Right atrium auricular region (tissue), 2 donors: ENCODE measurements at places on chromosomes 5 and 9.

DNA sequence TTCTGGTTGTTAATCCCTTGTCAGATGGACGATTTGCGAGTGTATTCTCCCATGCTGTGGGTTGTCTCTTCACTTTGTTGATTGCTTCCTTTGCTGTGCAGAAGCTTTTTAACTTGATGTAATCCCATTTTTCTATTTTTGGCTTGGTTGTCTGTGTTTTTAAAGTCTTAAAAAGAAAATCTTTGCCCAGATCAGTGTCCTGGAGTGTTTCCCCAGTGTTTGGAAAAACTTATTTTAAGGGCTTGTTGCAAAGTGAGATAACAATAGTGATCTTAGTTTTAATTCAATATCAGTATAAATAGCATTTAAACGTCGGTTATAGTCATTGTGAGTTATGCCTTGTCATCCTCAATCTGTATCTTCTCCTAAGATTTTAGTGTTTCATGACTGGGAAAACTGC, 329.5 kb downstream of the CCDC171 start:
- no peak overlapping the region for H3K4me3 ChIP-seq
- no peaks in the 10 kb centered on the region for H3K36me3 ChIP-seq
- no peak for DNase-seq
- no peaks in the 10 kb centered on the region for H3K27me3 ChIP-seq
- no peaks in the 10 kb centered on the region for H3K4me1 ChIP-seq

- H3K4me3 ChIP-seq, result no peak overlapping the region
- H3K27ac ChIP-seq, result no peak overlapping the region
- H3K27me3 ChIP-seq, result no peaks in the 10 kb centered on the region
- no peaks in the 10 kb centered on the region for H3K4me1 ChIP-seq
- no peak for DNase-seq
These were observed 165.2 kb downstream of the MAPKAP1 start for GRCh38 chr9:125541840-125542243.

GRCh38 chr5:36180556-36181350, 28.8 kb downstream of the SKP2 start:
- no peak overlapping the region for H3K4me3 ChIP-seq
- H3K27me3 ChIP-seq, result no peaks in the 10 kb centered on the region
- no peaks in the 10 kb centered on the region for H3K4me1 ChIP-seq
- no peak for DNase-seq
- no peak overlapping the region for H3K27ac ChIP-seq

GRCh38 chr9:87663556-87663955, 62.4 kb upstream of the CTSL start:
- no peaks in the 10 kb centered on the region for H3K27me3 ChIP-seq
- H3K36me3 ChIP-seq, result no peaks in the 10 kb centered on the region
- H3K4me1 ChIP-seq, result no peaks in the 10 kb centered on the region

DNA sequence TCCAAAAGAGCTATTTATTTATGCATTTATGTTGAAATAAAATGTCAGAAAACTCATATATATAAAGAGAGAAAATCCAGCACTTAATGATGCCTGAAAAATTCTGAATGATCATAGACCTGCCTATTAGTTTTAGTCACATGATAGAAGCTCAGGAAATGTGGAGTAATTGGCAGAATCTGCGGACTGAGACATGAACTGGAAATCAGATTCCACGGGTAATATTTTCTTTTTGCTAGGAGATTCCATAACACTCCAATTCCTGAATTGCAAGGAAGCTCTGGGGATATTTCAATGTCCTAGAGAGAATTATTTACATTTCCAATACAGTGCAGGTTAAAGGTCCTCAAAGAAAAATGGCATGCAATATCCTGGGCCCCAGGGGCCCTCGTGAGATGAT, 778.8 kb downstream of the SEMA5A start:
- no peak overlapping the region for H3K27ac ChIP-seq
- H3K4me3 ChIP-seq, result no peak overlapping the region
- no peaks in the 10 kb centered on the region for H3K36me3 ChIP-seq

DNA sequence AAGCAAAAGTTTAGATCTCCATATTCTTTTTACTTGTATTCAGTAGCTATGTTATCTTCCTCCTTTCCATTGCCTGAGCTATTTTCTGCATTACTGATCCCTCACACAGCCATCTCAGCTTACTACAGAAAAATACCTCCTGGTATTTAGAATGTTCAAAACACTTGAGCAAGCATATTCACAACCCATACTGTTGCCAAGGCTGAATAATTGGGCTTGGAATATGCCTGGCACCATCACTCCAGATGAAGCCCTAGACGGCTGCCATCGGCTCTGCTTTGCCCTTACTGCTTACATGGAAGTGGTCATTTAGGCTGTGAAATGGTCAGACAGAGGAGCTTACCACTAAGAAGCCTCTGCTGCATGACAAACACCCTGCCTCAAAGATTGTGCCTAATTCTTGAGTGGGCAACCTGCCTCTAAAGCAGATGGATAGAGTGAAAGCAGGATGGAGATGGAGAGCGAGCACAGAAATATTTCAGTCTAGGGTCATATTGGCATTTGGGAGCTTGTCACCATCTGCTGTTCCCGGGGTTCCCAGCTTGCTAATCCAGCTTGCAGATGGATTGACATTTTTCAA, 92.5 kb upstream of the TAS2R1 start:
- no peak overlapping the region for H3K27ac ChIP-seq
- H3K4me1 ChIP-seq, result no peaks in the 10 kb centered on the region
- DNase-seq, result no peak

- H3K27ac ChIP-seq, result no peak overlapping the region
- no peak for DNase-seq
- no peaks in the 10 kb centered on the region for H3K27me3 ChIP-seq
- H3K4me1 ChIP-seq, result peaks cover 41% of the 10 kb centered on the region
These were observed 7.7 kb downstream of the FBXO38 start for GRCh38 chr5:148391422-148391821.

- DNase-seq, result no peak
- no peaks in the 10 kb centered on the region for H3K4me1 ChIP-seq
- no peaks in the 10 kb centered on the region for H3K36me3 ChIP-seq
- H3K27ac ChIP-seq, result no peak overlapping the region
These were observed 8.7 kb downstream of the LHX6 start for GRCh38 chr9:122219856-122220672.

- H3K27me3 ChIP-seq, result no peaks in the 10 kb centered on the region
- DNase-seq, result no peak
- no peak overlapping the region for H3K27ac ChIP-seq
- no peaks in the 10 kb centered on the region for H3K4me1 ChIP-seq
- H3K36me3 ChIP-seq, result no peaks in the 10 kb centered on the region
These were observed 175.6 kb downstream of the TMEM161B start for GRCh38 chr5:88092958-88093605.

DNA sequence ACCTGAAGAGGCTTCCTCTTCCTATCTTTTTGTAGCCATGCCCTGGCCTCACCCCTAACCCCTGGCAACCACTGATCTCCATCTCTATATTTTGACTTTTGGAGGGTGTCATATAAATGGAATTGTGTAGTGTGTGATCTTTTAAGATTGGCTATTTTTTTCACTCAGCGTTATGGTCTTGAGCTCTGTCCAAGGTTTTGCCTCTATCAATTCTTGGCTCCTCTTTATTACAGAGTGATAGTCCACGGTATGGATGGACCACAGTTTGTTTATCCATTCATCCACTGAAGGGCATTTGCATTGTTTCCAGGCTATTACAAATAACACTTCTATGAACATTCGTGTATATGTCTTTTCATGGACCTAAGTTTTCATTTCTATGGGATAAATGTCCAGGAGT, 209.8 kb upstream of the IER5L start:
- no peak overlapping the region for H3K4me3 ChIP-seq
- peaks cover under 1% of the 10 kb centered on the region for H3K4me1 ChIP-seq
- no peaks in the 10 kb centered on the region for H3K27me3 ChIP-seq
- H3K36me3 ChIP-seq, result no peaks in the 10 kb centered on the region
- no peak overlapping the region for H3K27ac ChIP-seq

GRCh38 chr5:107215611-107216010, 455.1 kb downstream of the EFNA5 start:
- H3K27ac ChIP-seq, result peak overlapping the region; percentile 71
- no peak overlapping the region for H3K4me3 ChIP-seq
- no peaks in the 10 kb centered on the region for H3K36me3 ChIP-seq
- H3K4me1 ChIP-seq, result peaks cover 5% of the 10 kb centered on the region
- H3K27me3 ChIP-seq, result no peaks in the 10 kb centered on the region

- DNase-seq, result no peak
- H3K4me1 ChIP-seq, result no peaks in the 10 kb centered on the region
- no peaks in the 10 kb centered on the region for H3K27me3 ChIP-seq
- H3K36me3 ChIP-seq, result no peaks in the 10 kb centered on the region
- no peak overlapping the region for H3K27ac ChIP-seq
These were observed 144.6 kb downstream of the CCDC171 start for GRCh38 chr9:15697446-15697851.

GRCh38 chr5:125377141-125377540, 630.7 kb upstream of the ZNF608 start:
- no peaks in the 10 kb centered on the region for H3K27me3 ChIP-seq
- H3K27ac ChIP-seq, result no peak overlapping the region
- DNase-seq, result no peak
- H3K4me3 ChIP-seq, result no peak overlapping the region
- H3K36me3 ChIP-seq, result no peaks in the 10 kb centered on the region

- DNase-seq, result no peak
- peaks cover 11% of the 10 kb centered on the region for H3K36me3 ChIP-seq
- H3K4me3 ChIP-seq, result no peak overlapping the region
- no peak overlapping the region for H3K27ac ChIP-seq
- peaks cover 76% of the 10 kb centered on the region for H3K4me1 ChIP-seq
These were observed 11.5 kb downstream of the GPBP1 start for GRCh38 chr5:57185313-57185712.

GRCh38 chr5:6638236-6638635, 5.0 kb downstream of the SRD5A1 start:
- H3K4me3 ChIP-seq, result no peak overlapping the region
- no peak overlapping the region for H3K27ac ChIP-seq
- H3K4me1 ChIP-seq, result no peaks in the 10 kb centered on the region
- no peak for DNase-seq
- H3K36me3 ChIP-seq, result no peaks in the 10 kb centered on the region

- H3K36me3 ChIP-seq, result no peaks in the 10 kb centered on the region
- H3K4me3 ChIP-seq, result no peak overlapping the region
- peaks cover 3% of the 10 kb centered on the region for H3K27me3 ChIP-seq
- H3K4me1 ChIP-seq, result no peaks in the 10 kb centered on the region
These were observed 51.6 kb downstream of the AHRR start for GRCh38 chr5:372996-373709.

- H3K36me3 ChIP-seq, result no peaks in the 10 kb centered on the region
- no peak overlapping the region for H3K4me3 ChIP-seq
- H3K27me3 ChIP-seq, result no peaks in the 10 kb centered on the region
- H3K4me1 ChIP-seq, result no peaks in the 10 kb centered on the region
These were observed 237.5 kb downstream of the TRIM32 start for GRCh38 chr9:116924462-116925110.

DNA sequence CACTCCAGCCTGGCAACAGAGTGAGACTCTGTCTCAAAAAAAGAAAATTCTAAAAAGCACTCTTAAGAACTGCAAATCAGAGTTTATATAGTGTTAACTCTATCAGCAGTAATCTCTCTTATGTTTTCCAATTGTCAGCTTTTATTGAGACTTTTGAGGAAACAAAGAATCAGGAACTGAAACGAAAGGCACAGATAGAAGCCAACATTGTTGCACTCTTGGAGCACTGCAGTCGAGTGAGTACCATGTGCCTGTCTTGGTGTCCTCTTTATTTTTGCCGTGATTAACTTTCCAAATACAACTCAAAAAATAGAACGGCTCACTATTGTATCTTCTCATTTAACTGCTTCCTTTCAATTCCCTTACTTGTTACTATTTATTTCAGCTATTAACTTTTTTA, 41.7 kb upstream of the LRRC19 start:
- no peak overlapping the region for H3K27ac ChIP-seq
- H3K36me3 ChIP-seq, result no peaks in the 10 kb centered on the region
- no peak overlapping the region for H3K4me3 ChIP-seq
- DNase-seq, result no peak
- H3K4me1 ChIP-seq, result no peaks in the 10 kb centered on the region

DNA sequence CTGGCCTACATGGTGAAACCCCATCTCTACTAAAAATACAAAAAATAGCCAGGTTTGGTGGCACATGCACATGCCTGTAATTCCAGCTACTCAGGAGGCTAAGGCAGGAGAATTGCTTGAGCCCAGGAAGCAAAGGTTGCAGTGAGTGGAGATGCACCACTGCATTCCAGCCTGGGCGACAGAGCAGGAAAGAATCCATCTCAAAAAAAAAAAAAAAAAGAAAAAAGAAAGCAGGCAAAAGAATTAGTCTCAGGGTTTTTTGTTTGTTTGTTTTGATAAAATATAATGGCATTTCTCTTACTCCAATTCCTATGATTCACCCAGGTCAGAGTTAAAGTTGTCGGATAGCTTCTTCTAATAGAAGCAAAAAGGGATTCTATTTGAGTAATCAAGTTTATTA, 67.0 kb upstream of the ATG10 start:
- no peaks in the 10 kb centered on the region for H3K27me3 ChIP-seq
- DNase-seq, result no peak
- no peak overlapping the region for H3K27ac ChIP-seq
- no peak overlapping the region for H3K4me3 ChIP-seq
- H3K36me3 ChIP-seq, result no peaks in the 10 kb centered on the region
- H3K4me1 ChIP-seq, result no peaks in the 10 kb centered on the region

DNA sequence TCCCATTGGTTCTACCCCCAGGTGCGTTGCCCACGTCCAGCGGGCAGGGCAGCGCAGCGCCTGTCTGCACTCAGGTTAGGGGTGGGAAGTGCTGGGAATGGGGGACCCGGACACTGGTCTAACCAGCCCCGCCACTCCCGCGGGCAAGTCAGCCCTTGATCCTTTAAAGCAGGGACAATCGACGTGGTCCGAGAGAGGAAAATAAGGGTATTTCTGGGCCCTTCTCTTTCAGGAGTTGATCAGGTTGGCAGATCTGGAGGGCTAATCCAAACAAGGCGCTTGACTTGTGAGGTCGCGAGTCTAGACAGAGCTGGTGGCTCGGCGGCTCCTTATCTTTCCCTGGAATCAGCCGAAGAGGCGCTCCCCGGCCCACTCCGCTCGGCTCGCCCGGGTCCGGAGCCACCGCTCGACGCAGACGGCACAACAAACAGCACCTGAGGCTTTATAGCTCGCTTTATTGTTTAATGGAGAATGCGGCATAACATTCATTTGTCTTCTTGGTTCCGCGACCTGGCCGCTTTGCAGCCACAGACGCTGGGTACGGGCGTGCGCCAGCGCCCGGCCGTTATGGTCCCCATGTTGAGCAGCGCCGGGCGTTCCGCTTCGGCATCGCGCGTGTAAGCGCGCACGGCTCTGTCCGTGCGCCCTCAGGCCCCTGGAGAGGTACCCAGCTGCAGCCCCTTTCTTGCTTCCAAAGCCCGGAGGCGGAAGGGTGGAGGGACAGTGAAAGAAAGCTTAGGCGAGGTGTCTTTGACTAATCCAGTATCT, 15.8 kb downstream of the ISL1 start:
- H3K36me3 ChIP-seq, result no peaks in the 10 kb centered on the region
- no peak overlapping the region for H3K4me3 ChIP-seq
- peaks cover 13% of the 10 kb centered on the region for H3K27me3 ChIP-seq
- H3K4me1 ChIP-seq, result no peaks in the 10 kb centered on the region
- no peak overlapping the region for H3K27ac ChIP-seq
- no peak for DNase-seq

- no peaks in the 10 kb centered on the region for H3K4me1 ChIP-seq
- H3K27me3 ChIP-seq, result no peaks in the 10 kb centered on the region
- H3K36me3 ChIP-seq, result no peaks in the 10 kb centered on the region
These were observed 48.3 kb upstream of the TRAF1 start for GRCh38 chr9:120974921-120975320.

- no peak for DNase-seq
- no peak overlapping the region for H3K27ac ChIP-seq
- no peaks in the 10 kb centered on the region for H3K4me1 ChIP-seq
- no peaks in the 10 kb centered on the region for H3K27me3 ChIP-seq
These were observed 214.9 kb upstream of the TBCA start for GRCh38 chr5:77991084-77991483.

- no peak overlapping the region for H3K4me3 ChIP-seq
- H3K4me1 ChIP-seq, result no peaks in the 10 kb centered on the region
- no peak for DNase-seq
- H3K27ac ChIP-seq, result peak overlapping the region; percentile 62
These were observed 302.9 kb downstream of the NSG2 start for GRCh38 chr5:174348311-174348981.
